Iris pigment epithelial cell (primary cell): ENCODE measurements at places on chromosomes 6 and 20.

GRCh38 chr6:137767911-137768690 lies 99.0 kb upstream of the TNFAIP3 start:
- peak; percentile 96 for DNase-seq

DNA sequence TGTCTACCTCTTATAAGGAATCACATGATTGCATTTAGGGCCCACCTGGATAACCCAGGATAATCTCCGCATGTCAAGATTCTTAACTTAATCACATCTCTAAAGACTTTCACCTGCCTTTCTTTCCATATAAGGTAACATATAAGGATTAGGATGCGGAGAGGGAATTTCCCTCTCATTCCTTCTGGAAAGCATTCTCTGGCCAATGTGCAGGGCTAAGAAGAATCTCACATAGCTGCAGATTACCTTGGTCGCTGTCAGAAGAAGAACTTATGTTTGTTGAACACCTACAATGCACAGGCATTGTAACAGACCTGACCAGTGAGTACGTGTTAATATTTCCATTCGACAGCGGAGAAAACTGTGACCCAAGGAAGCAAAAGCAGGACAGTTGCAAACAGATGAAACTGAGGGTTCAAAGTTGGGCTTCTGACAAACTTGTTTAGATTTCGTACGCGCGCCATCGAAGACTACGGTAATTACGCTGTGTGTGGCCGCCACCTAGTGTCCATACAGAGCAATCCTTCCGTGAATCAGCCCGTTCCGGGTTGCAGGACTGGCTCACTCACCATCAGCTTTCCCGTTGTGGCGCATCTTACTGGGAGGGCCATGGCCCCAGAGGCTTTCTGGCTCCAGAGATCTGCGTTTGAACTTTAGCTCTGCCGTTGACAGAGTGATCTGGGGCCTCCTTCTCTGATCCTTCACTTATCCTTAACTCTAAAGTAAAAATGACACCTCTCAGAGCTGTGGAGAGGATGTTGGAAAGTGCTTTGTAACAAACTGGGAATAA lies 9.5 kb downstream of the C20orf202 start:
- DNase-seq: peak; percentile 79

DNA sequence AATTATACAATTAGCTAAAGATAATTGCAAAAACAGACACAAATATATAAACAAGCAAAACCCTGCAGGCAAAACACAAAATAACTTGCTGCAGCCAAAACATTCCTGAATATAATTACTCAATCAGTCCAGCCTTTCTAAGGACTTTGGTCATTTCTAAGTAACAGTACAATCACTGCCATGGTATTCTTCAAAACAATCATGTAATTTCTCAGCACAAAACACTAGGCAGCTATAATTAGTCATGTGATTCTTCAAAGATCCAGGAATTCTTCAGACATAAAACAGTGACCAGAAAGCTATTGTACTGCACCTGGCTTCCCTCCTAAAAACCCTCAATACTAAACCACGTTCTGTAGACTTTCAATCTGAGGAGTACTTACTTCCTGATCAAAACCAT lies 881.1 kb downstream of the EPHA7 start:
- DNase-seq: no peak

DNA sequence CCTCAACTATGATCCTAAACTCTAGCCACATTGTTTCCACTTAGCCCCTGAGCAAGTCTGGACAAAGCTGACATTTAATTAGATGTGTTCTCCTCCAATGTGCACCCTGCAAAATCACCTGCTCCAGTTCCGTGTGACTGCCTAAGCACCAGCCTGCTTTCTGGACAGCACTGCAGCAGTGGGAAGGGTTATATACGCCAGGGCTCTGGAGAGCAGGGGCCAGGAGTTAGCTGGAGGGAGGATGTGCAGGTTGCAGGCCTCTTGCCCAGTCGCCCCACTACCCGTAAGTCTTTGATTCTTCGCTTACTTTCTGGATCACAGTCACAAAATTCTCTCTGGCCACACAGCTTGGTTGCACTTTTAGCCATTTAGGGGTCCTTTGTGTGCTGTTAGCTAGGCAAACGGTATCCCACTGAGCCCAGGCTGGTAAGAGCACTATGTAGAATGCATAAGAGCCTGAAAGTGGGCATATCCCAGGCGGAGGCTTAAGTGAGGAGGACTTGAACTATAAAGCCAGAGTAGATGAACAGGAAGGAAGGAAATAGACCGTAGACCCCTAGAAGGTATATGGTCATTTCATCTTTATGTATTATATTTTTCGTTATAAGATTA lies 10.7 kb upstream of the PLEKHG1 start:
- no peak for DNase-seq

DNA sequence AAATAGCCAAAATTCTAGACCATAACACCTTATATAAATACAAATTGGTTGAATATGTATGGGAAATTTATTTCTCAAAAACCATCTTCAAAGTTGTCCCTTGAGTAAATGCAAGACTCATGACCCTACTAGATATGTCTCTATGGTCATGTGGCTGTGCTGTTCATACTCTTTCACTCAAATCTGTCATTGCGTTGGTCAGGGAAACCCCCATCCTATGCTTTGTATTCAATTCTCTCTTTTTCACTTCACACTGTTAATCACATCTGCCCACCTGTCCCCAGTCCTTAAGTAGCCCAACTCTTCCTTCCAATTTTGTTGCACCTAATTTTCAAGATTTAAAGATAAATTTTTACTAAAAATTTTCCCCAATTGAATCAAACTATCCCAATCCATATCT lies 51.0 kb downstream of the RPS12 start:
- no peak for DNase-seq

GRCh38 chr6:37311741-37312473 lies 41.9 kb upstream of the RNF8 start:
- DNase-seq: peak; percentile 76

GRCh38 chr20:63114693-63115311 lies 101.1 kb downstream of the YTHDF1 start:
- no peak for DNase-seq

DNA sequence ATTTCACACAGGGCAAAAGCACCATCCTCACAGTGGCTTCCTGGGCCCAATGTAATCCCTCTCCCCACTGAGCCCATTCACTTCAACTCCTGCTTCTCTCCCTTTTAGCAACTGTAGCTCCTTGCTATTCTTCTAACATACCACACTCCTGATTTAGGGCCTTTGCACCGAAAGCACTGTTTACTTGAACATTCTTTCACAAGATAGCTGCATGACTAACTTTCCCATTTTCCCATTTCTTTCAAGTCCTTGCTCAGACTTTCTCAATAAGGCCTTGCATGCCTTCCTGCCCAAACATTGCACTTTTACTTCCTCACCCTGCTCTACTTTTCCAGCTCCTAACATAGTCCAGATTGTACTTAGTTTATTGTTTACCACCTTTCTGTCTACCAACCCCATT lies 73.0 kb downstream of the SHPRH start:
- peak; percentile 96 for DNase-seq

GRCh38 chr6:122751326-122751725 lies 28.2 kb upstream of the FABP7 start:
- DNase-seq: no peak

DNA sequence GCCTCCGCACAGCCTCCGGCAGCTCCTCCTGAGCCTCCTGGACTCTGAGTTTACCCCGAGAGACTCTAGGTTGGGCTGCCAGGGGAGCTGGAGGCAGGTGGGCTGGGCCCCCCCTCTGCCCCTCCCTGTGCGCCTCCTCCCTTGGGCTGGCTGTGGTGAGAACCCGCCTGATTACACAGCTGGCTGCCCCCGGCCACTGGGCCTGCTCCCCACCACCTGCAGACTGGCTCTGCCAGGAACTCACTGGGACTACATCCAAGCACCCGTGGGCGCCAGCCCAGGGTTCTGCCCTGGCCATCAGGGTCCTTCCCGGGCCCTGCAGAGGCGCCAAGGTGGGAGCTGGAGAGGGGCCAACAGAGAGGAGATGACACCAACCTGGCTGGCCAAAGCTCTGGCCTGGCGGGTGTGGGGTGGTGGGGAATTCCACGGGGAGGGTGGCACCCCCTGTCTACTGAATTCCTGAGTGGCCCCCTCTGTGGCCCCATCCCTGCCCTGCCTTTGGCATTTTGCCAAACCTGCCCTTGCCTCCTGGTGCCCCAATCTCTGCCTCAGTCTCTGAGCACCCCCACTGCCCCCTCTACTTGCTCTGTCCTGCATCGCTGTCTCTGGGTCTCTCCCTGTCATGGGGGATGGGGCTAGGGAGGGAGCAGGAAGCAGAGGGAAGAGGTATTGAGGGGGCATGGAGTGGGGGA lies 21.9 kb upstream of the CDH22 start:
- DNase-seq: no peak

GRCh38 chr6:18545726-18546125 lies 158.6 kb downstream of the RNF144B start:
- peak; percentile 16 for DNase-seq

DNA sequence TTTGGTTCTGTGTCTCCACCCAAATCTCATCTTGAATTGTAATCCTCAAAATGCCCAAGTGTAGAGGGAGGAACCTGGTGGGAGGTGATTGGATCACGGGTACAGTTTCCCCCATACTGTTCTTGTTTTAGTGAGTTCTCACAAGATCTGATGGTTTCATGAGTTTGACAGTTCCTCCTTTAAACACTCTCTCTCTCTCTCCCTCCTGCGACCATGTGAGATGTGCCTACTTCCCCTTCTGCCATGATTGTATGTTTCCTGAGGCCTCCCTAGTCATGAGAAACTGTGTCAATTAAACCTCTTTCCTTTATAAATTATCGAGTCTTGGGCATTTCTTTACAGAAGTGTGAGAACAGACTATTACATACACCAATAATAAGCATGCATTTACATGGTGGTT lies 12.1 kb upstream of the EYS start:
- DNase-seq: no peak

DNA sequence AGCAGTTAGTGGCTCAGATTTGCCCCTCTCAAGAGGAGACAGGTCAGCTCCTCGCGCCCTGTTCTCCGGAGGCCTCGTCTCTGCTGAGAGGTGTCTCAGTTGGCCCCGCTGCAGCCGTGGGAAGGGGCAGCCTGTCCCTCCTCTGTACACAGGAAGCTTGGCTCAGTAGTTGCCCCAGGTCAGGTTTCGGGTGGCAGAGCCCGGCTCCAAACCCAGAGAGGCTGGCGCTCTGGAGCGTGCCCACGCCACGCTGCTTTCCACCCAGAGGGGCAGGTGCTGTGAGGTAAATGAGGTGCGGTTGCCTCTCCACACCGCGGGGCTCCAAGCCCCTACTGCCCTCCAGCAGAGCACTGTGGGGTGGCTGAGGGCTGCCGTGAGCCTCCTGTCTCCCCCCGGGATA lies 16.0 kb downstream of the DYNLT1 start:
- no peak for DNase-seq

GRCh38 chr6:144655376-144655775 lies 370.2 kb downstream of the UTRN start:
- DNase-seq: no peak

DNA sequence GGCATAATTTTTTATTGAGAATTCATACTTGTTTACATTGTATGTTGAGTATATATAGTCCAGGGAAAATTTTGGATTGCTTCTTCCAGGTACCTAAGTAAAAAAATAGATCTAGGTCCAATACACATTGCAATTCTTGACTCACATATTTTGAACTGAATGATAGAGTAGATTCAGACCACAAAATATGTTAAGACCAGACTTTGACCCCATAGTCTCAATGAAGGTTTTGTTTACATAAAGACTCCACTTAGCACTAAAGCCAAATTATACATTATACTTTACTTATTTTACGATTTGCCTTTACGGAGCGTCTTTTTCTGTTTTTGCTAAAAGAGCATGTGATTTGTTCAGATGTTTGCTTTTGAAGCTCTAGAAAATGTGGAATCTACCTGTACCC lies 144.1 kb upstream of the PTCHD4 start:
- DNase-seq: no peak

DNA sequence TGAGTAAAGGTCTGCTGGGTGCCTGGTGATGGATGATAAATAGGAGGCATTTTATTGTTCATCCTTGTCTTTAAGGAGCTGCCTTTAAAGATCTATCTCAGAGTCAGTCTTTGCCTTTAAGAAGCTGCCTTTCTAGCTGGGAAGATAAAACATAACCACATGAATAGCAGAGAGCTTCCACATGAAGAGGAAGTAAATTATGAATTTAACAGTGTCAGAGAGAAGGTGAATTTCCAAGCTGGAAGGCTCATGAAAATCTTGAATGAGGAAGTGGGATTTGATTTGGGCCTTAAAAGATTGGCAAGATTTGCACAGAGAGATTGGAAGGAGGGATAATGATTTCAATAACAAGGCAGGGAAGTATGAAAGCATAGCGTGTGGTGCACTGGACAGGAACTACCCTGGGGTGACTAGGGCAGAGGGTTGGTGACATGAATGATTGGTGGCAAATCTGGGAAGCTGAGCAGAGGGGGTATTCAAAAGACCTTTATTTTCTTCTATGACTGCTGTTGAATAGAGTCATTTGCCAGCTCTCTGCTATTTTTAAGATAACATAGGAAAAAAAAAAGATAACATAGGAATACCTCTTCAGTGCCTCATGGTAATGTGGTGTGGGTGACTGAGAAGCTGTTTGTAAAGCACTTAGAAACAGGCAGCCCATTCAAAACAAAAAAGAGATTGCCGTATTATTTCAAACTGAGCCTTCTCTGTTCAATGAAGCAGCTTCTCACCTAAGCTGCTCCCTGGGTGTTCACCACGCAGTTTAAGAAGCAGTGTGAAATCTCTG lies 591.6 kb downstream of the PKHD1 start:
- DNase-seq: no peak

GRCh38 chr20:37280403-37280802 lies 9.1 kb upstream of the MANBAL start:
- DNase-seq: no peak

GRCh38 chr6:79335133-79335674 lies 100.7 kb upstream of the HMGN3 start:
- peak; percentile 34 for DNase-seq

DNA sequence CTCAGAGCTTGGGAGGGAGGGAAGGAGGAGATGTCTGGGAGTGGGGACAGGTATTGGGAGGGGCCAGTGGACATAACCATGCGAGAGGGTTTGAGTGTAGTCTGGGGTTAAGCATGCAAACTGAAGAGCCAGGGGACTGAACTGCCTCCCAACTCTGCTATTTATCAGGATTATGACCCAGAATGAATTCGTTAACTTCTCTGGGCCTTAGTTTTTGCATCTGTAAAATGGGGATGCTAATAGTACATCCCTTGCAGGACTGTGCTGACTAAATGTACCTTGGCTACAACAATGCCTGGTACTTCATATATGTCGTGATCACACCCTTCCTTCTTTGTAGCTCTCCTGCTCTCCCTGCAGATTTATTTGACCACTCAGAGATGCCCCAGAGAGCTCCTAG lies 83.6 kb downstream of the MDGA1 start:
- DNase-seq: no peak

DNA sequence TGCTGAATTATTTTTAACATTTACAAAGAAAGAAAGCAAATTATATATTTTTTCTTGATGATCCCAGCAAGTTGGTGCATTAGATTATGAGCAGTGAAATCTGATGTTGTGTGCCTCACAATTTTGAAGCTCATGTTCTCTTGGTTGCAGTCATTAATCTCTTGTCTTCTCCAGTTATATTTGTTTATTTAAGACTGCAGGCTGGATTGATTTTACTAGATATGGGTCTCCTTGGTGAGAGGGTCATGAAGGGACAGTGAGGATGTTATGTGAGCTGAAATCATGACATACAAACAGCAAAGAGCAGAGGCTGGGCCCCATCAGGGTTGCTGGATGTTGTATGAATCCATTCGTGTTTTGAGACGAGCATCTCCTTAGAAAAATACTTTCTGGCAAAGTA lies 64.2 kb upstream of the AKIRIN2 start:
- peak; percentile 10 for DNase-seq
